Naive thymus-derived CD8-positive, alpha-beta T cell (primary cell): ENCODE measurements at places on chromosomes 4 and X. TPM values are rescaled to one million over a fixed set of nuclear protein-coding genes. Genes with fewer than 3 reads are reported as not detected.

ADAM29 gene
- not detected for total RNA-seq

GRCh38 chrX:63426519-63426918, 75.4 kb upstream of the SPIN4 start:
- DNase-seq, result no peak
- H3K27ac ChIP-seq, result no peak overlapping the region
- no peak overlapping the region for H3K4me3 ChIP-seq
- H3K36me3 ChIP-seq, result peaks cover 17% of the 10 kb centered on the region

GRCh38 chrX:40871385-40872082, 136.2 kb upstream of the MED14 start:
- no peak overlapping the region for H3K4me3 ChIP-seq
- H3K27ac ChIP-seq, result no peak overlapping the region
- H3K36me3 ChIP-seq, result no peaks in the 10 kb centered on the region
- no peaks in the 10 kb centered on the region for H3K27me3 ChIP-seq
- no peak for DNase-seq

DNA sequence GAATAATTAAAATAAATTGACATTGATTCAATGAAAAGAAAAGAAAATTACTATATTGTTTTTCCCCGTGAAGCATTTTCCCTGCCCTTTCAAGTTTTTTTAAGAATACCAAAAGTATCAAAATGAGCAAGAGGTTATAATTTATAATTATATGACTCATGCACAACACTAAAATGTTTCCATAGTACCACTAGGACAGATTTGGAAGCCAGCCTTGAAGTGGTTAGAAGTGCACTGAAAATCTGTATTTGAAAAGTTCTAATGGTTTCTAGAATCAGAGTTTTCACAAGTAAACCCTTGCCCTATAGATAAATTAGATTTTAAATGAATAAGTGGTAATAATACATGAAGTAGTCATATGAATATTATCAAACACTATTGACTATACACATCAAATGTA, 140.9 kb downstream of the HNRNPD start:
- H3K27ac ChIP-seq, result no peak overlapping the region
- no peaks in the 10 kb centered on the region for H3K4me1 ChIP-seq
- no peak overlapping the region for H3K4me3 ChIP-seq
- H3K36me3 ChIP-seq, result no peaks in the 10 kb centered on the region

SHROOM4 gene
- not detected for total RNA-seq

TLR10 gene
- total RNA-seq, result 2.0 TPM

DNA sequence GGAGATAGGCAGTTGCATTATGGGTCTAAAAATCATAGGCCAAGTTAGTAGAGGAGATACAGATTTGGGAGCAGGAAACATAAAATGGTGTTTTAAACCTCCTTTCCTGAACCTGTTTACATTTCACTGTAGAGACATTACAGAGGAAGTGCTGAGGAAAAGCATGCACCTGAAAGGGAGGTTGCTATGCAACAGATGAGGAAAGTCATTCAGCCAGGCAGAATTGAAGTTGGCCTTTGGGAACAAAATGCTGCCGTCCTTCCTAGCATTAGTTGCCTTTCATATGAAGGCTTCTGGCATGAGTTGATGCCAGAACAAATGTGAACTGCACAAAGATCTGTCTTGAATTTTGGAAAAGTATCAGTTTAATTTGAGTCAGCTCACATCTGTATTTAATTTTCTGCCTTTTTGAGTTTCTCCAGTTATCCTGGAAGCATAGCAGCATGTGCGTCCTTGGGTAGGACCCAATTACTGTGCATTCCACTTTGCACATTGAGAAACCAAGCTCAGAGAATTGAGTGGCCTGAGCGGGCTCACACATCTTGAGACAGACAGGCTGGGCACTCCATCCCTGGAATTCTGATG, 38.2 kb downstream of the MAGED1 start:
- H3K4me1 ChIP-seq, result no peaks in the 10 kb centered on the region
- no peak overlapping the region for H3K27ac ChIP-seq
- no peak for DNase-seq
- H3K36me3 ChIP-seq, result no peaks in the 10 kb centered on the region

FAM236D gene
- total RNA-seq, result not detected

NALF2 gene
- not detected for total RNA-seq

DNA sequence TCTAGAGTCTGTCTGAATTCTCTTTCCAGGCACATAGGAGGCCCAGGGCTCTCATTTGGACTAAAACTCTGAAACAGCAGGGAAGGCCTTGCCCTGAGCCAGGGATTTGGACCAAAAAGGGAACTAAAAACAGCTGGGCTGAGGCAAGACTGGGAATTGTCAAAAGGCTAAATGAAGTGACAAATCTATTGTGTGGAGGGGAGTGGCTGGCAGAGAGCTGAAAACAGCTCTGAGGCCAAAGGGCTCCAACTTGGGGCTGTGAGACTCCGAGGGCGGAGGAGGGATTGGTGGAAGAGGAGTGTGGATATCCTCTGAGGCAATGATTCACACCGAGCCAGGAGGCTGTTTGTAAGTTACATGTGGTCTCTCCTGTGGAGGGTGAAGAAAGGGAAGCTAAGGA, 63.2 kb downstream of the PHEX start:
- H3K4me3 ChIP-seq, result no peak overlapping the region
- H3K27ac ChIP-seq, result no peak overlapping the region
- no peaks in the 10 kb centered on the region for H3K27me3 ChIP-seq
- peaks cover 3% of the 10 kb centered on the region for H3K4me1 ChIP-seq

DNA sequence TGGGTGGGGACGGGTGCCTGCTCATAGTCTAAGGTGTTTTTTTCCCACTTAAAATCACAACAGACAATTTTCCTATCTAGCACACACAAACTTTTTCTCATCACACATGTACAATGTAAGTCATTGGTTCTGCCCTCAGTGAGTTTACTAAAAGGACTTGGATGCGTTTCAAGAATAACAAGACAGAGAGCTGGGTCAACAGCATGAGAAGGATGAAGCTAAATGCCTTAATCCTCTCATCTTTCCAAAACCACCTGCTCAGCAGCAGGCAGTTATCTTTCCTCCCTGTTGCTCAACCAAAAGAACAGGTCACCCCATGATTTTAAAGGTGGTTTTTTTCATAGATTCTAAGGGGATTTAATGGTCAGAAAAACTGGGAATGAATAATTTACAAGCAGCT, 40.1 kb downstream of the OFD1 start:
- H3K27me3 ChIP-seq, result no peaks in the 10 kb centered on the region
- H3K27ac ChIP-seq, result no peak overlapping the region
- DNase-seq, result no peak
- H3K36me3 ChIP-seq, result peaks cover 2% of the 10 kb centered on the region

DNA sequence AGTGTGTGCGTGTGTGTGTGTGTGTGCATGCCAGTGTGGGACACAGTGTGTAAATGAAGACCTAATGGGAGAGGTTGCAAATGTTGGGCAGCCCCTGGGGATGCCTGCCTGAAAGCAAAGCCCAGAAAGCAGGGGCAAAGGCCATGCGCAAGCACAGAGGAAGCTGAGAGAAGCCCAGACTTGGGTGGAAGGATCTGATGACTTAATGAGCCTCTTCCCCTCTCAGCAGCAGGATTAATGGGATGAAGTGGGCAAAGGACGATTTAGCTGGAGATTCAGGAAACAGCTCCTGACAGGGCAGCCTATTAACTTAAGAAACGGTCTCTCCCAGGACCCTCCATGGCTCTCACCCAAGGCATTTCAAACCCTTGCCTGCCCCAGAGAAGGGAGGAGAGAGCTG, 107.3 kb downstream of the EFNB1 start:
- no peaks in the 10 kb centered on the region for H3K27me3 ChIP-seq
- H3K36me3 ChIP-seq, result no peaks in the 10 kb centered on the region
- no peak overlapping the region for H3K27ac ChIP-seq
- H3K4me3 ChIP-seq, result no peak overlapping the region
- H3K4me1 ChIP-seq, result peaks cover 2% of the 10 kb centered on the region
- DNase-seq, result no peak
